ENCODE measurements at places on chromosomes 2 and 18.
A peak's percentile ranks its signal among the peaks of the same experiment; 100 is the strongest.

DNA sequence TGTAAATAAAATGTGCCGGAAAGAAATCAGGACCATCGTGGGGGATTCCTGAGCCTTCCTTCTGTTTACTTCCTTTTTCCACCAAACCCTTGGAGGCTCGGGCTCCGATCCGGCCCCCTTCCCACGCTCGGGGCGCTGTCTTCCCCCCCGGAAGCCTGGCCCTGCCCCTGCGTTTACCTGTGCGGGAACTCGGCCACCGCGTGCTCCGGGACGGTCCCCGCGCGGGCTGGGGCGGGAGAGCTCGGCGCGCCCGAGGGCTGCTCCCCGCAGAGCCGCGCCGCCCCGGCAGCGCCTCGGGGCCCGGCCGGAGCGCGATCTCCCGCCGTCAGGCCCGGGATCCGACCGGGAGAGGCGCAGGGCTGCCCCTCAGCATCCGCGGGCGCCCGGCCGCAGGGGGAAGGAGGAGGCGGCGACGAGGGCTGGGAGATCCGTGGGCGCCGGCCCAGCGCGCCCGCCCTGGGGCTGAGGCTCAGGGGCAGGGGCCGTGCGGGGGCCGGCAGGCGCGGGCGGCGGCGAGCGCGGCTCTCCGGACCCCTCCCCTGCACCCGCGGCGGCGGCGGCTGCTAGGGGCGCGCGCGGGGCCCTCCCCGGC is 435 bp downstream of the ADCY3 start:
- DNase-seq: no peak

DNA sequence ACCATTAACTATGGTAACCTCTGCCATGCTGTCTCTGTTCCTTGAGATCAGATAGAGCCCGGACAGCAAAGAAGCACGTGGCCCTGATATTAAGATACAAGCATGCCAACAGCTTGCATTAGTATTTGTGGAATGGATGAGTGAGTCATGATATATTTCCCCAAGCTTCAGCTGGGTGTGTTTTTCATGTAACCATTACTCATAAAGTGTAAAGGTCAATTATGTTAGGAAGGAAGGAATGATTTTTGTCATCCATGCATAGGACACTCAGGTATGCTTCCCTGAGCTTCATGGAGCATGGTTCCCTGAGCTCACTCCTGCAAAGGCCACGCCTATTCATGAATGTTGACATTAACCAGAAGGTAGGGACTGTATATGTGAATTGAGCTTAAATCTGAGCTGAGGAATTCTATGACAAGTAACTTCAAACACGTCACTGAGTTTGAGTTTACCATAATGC is 74.6 kb downstream of the ARL4C start:
- DNase-seq: no peak

DNA sequence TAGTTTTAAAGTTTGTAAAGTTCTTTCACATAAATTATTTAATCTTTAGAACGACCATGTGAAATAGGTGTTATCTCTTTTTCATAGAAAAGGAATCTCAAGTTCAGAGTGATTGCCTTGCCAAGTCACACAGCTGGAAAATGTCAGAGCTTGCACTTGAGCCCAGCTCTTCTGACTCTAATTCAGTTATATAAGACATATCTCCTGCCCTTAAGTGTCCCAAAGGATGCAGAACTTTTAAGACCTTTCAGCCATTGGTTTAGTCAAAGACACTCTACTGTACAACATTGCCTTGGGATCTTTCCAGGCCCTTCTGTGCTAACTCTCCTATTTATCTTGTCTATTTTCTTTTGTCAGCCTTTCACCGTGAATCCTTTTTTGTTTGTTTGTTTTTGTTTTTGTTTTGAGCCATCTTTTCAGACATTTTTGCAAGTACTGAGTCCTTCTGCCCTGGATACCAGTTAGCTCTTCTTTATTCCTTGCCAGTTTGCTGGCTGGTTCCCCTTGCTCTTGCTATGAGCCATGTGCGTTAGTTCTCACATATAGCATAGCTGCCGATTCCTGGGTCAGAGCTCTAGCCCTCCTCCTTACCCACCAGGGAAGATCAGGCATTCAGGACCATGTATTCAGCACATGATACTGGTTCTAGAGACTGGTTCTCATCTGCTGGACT is 160.0 kb upstream of the MYO3B start:
- no peak for DNase-seq

GRCh38 chr2:118856330-118856977 is 9.0 kb upstream of the EN1 start:
- DNase-seq: no peak

DNA sequence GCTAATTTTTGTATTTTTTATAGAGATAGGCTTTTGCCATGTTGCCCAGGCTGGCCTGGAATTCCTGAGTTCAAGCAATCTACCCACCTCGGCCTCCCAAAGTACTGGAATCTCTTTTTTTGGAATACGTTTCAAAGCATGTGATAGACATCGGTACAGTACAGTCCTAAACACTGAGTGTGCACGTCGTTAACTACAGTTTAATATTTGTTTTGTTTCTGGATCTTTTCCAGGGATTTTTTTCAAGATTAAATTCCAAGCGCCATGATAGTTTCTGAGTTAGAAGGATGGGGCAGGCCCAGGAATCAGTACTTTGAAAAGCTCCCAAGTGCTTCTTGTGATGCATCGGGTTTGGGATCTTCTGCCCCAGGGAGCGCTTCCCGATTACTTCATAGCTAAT is 33.3 kb downstream of the NEDD4L start:
- DNase-seq: no peak

GRCh38 chr2:192190474-192190873 is 4.3 kb downstream of the TMEFF2 start:
- no peak for DNase-seq

DNA sequence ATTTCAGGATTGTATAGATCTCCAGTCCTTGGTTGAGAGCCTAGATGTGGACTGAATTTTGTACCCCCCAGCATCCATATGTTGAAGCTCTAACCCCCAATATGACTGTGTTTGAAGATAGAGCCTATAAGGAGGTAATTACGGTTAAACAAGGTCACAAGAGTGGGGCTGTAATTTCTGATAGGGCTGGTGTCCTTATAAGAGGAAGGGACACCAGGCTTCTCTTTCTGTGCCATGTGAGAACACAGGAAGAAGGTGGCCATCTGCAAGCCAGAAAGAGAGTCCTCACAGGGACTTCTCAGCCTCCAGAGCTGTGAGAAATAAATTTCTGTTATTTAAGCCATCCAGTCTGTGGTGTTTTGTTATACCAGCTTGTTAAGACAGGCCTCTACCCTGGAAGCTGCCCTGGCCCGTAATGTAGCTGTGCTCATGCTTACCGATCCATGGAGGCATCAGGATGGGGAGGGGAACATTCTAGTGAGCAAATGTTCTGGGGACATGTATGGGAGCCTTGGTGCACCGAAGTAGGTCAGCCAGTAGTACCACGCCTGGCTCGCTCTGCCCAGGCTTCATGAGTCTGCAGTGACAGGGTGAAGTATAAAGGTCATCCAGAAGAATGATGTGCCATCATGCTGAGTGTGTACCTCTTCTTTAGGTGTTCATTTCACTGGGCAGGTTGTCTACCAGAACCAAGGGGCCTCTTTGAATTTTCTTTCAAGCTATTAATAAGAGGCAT is 16.1 kb downstream of the RASGRP3 start:
- peak; percentile 68 for DNase-seq

GRCh38 chr2:191010887-191011885 is 2.8 kb downstream of the STAT1 start:
- DNase-seq: no peak

DNA sequence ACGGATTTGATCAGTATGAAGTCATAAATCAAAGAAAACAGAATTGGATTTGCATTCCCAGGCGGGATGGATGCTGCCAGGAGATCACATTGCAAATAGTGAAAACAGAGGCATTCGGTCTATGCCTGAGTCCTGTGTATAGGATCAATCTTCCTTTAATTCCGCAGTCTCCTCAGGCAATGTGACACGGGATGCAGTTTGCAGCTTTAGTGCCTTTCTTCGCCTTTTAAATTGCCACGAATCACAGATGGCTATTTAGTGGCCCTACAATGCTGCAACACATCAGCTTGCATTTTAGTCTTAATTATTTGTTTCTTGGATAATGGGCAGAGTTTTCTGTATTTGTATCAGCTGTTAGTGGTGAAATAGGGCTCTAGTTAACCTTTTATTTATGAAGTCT is 6.8 kb downstream of the ADCYAP1 start:
- no peak for DNase-seq

Measured in CMK (cell line).